ENCODE measurements at places on chromosomes 3 and 15. TPM values are rescaled to one million over a fixed set of nuclear protein-coding genes. Genes with fewer than 3 reads are reported as not detected.

- H3K27ac ChIP-seq = no peak overlapping the region
- H3K36me3 ChIP-seq = no peaks in the 10 kb centered on the region
- H3K4me1 ChIP-seq = no peaks in the 10 kb centered on the region
- no peak overlapping the region for H3K4me3 ChIP-seq
- no peak for DNase-seq
Measured at GRCh38 chr3:184631472-184631861, 69.9 kb downstream of the EPHB3 start.

- no peak overlapping the region for H3K27ac ChIP-seq
- H3K4me1 ChIP-seq = no peaks in the 10 kb centered on the region
- no peaks in the 10 kb centered on the region for H3K36me3 ChIP-seq
- no peaks in the 10 kb centered on the region for H3K27me3 ChIP-seq
- DNase-seq = no peak
- H3K4me3 ChIP-seq = no peak overlapping the region
Measured at GRCh38 chr3:34073961-34074360, 275.5 kb downstream of the PDCD6IP start.

GRCh38 chr15:73854265-73854664, 19.1 kb upstream of the TBC1D21 start:
- no peak overlapping the region for H3K4me3 ChIP-seq
- H3K27ac ChIP-seq = no peak overlapping the region
- no peaks in the 10 kb centered on the region for H3K27me3 ChIP-seq

DNA sequence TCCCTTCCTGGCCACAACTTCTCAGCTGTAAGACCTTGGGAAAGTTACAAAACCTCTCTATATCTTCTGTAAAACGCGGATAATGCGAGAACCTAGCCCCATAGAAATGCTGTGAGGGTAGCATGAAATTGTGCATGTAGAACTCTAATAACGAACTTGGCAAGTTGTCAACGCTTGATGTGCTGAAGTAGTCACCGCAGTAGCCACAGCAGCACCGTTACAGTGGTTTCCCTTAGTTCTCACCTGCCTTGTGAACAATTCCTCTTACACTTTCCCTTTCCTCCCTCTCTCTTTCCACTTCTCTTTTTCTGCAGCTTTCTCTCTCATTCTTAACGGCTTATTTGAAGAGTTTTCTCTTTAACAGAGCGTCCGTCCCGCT, 447 bp upstream of the SHQ1 start:
- H3K27me3 ChIP-seq = no peaks in the 10 kb centered on the region
- peak overlapping the region; percentile 76 for H3K4me3 ChIP-seq
- H3K27ac ChIP-seq = no peak overlapping the region
- DNase-seq = no peak

GRCh38 chr15:60932051-60932915, 296.8 kb downstream of the RORA start:
- H3K4me1 ChIP-seq = peaks cover 6% of the 10 kb centered on the region
- H3K27me3 ChIP-seq = no peaks in the 10 kb centered on the region
- no peak overlapping the region for H3K4me3 ChIP-seq
- no peak overlapping the region for H3K27ac ChIP-seq
- no peak for DNase-seq
- no peaks in the 10 kb centered on the region for H3K36me3 ChIP-seq

GRCh38 chr15:63902671-63903035, 68.9 kb upstream of the HERC1 start:
- H3K4me1 ChIP-seq = no peaks in the 10 kb centered on the region
- H3K27me3 ChIP-seq = no peaks in the 10 kb centered on the region
- H3K36me3 ChIP-seq = no peaks in the 10 kb centered on the region
- DNase-seq = no peak
- no peak overlapping the region for H3K27ac ChIP-seq

- H3K27me3 ChIP-seq = no peaks in the 10 kb centered on the region
- peak; percentile 90 for DNase-seq
- H3K4me3 ChIP-seq = peak overlapping the region; percentile 21
- no peaks in the 10 kb centered on the region for H3K36me3 ChIP-seq
- peak overlapping the region; percentile 84 for H3K27ac ChIP-seq
- peaks cover 17% of the 10 kb centered on the region for H3K4me1 ChIP-seq
Measured at GRCh38 chr15:25797511-25797935, 65.6 kb downstream of the ATP10A start.

ALG1L2 gene
- not detected for total RNA-seq

CLEC3B gene
- 78.9 TPM for total RNA-seq

PLSCR4 gene
- total RNA-seq = 56.9 TPM

OXTR gene
- total RNA-seq = 0.42 TPM

Measured in esophagus muscularis mucosa (tissue), 4 donors.